Left forelimb (tissue), 1 donor: ENCODE measurements at places on chromosomes 13 and 19.

DNA sequence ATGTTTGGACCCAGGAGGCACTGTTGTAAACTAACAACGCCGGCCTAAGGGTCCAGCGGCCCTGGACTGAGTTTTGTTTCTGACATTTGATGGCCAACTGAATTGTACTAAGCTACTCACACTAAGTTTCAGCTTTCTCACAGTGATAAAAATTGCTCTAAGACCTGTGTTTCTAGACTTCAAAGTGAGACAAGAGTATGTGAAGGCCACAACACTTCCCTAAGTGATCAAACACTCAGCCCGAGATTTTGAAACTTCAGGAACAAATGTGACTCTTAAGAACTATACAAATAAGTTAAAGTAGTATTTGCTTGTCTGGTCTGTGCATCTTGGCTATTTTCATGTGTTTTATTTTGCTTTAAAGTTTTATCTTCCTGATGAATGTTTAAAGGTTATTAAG is 30.2 kb downstream of the EFNB2 start:
- no peak for DNase-seq

DNA sequence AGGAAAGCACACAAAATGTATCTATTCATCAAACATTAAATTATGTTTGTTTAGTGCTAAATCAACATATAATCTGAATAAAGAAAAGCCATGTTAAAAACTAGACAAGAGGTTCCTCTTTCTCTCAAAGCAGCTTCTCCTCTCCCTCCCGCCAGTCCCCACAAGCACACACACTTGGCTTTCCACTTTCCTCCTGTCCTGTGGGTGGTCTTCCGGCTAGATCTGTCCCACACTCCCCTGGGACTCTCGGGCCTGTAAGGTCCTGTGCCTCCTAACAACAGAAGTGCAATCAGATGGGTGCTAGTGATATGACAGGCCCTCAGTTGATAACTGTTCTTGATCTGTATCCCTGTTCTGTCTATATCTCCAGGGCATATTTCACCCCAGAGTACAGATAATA is 45.6 kb upstream of the RAP2A start:
- no peak for DNase-seq

DNA sequence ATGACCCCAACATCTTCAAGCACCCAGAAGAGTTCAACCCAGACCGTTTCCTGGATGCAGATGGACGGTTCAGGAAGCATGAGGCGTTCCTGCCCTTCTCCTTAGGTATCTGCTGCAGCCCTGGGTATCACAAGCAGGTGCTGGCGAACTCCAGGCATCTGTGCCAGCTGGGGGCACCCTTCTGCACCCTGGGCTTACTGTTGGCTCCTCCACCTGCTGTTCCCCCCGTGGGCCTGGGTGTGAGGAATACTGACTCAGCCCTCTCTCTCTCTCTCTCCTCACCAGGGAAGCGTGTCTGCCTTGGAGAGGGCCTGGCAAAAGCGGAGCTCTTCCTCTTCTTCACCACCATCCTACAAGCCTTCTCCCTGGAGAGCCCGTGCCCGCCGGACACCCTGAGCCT is 13.0 kb downstream of the CYP2S1 start:
- no peak for DNase-seq

GRCh38 chr13:77222909-77223308 is 104.0 kb downstream of the MYCBP2 start:
- DNase-seq, result no peak

DNA sequence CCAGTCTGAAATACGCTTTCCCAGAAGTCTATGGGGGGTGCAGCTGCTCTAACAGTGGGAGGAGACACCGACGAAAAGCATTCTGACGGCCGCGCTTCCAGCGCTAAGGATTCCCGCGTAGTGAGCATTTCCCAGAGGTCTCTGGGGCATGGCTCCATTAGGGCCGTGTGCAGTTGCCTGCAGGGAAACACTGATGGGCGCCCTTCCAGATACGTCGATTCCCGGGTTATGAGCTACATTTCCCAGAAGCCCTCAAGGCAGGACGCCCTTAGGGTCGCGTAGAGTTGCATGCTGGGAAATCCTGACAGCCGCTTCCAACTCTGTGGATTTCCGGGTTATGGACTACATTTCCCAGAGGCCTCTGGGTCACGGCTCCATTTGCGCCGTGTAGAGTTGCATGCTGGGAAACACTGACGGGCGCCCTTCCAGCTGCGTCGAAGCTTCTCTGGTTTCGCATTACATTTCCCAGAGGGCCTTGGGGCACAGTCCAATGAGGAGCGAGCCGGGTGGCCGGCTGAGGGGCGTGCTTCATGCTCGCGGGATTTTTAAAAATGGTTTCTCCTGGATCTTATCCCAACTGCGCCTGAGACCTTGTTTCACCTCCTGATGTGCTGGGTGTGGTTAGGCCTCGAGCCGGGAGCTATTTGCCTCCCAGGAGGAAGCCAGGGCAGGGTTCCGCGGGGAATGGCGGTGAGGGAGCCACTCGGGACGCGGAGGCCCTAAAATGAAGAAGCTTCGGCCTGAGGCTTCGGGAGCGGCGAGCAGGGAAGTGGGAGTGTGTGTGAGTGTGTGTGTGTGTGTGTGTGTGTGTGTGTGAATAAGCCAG is 17.2 kb upstream of the ZNF331 start:
- peak; percentile 96 for DNase-seq

- no peak for DNase-seq
These were observed 160.4 kb downstream of the PCDH20 start for GRCh38 chr13:61255040-61255796.

GRCh38 chr13:42260903-42261654 is 10.9 kb upstream of the AKAP11 start:
- no peak for DNase-seq

- DNase-seq, result no peak
These were observed 27.9 kb upstream of the PEG3 start for GRCh38 chr19:56868446-56868845.

DNA sequence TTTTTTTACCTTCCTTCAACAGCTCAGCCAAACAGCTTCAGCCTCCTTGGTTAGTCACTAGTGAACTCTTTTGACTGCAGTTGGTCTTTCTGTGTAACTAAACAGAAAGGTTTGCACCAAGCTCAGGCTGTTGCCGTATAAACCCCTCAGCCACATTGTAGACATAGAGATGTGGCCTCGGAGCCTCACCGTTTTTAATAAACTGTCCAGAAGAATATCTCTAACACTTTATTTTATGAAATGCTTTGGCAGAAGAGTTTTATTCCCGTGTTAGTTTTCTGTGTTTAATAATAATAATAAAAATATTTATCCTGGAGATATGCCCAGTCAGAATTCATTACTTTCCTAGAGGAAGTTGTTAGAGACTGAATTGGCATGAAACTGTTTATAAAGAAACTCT is 171.7 kb upstream of the MAB21L1 start:
- no peak for DNase-seq

GRCh38 chr13:99916366-99917103 is 55.0 kb downstream of the ZIC5 start:
- no peak for DNase-seq

- no peak for DNase-seq
These were observed 11.5 kb downstream of the KLC3 start for GRCh38 chr19:45352062-45352461.

DNA sequence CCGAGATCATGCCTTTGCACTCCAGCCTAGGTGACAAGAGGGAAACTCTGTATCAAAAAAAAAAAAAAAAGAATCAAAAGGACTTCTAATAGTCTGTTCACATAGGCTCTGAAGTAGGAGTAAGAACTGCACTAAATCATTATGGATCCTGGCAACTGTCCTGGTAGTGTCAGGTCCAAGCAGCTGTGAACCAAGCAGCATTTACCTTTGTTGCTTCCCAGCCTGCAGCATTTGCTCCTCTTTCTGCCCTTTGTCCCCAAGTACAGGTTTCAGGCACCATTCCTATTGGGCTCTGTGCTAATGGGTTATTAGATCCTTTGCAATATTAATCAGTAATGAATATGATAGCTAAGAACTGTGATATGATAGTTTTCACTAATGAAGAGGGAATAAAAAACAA is 77.4 kb upstream of the NBEA start:
- no peak for DNase-seq

- DNase-seq, result no peak
These were observed 145.5 kb downstream of the DLEU7 start for GRCh38 chr13:50697746-50698539.

DNA sequence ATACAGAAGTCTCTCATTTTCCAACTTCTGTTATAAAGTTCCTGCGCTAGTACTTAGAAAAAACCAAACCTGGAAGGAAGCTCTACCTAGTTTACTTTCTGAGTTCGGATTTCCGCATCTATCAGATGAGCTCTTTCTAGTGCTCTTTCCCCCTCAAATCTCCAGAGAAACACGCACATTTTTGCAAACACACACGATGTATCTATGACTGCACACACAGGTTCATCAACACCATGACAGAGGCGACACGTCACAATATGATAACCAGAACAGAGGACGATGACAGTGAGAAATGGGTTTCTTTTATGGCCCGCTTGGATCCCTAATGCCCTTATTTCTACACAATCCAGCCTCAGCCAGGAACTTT is 629 bp upstream of the LRRC63 start:
- DNase-seq, result no peak

DNA sequence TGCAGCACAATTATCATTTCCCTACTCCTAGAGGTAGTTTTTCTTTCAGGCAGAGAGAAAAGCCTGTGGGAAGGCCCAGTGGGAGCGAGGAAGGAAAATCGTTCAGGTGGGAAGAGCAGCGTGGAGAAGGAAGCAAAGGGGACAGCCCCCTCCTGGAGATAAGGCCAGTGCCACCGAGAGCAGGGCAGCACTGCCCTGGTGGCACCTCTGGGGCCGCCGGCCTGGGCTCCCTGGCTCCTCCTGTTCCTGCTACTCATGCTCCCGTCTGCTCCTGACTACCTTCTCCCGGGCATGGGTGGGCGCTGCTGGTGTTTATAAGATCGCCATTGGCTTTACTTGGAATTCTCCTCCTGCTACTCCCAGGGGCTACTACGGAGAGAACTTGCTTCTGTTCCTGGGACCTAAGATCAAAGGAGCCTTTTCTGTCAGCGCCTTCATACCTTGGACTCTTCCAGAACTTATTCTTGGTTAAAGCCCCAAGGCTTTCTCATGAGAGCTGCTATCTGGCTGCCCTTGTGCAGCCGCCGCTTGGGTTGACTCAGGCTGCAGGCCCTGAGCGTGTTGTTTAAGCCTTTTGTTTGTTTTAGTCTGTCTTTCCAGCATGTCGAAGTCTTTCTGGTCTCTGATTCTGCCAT is 3.7 kb upstream of the FLT1 start:
- no peak for DNase-seq

DNA sequence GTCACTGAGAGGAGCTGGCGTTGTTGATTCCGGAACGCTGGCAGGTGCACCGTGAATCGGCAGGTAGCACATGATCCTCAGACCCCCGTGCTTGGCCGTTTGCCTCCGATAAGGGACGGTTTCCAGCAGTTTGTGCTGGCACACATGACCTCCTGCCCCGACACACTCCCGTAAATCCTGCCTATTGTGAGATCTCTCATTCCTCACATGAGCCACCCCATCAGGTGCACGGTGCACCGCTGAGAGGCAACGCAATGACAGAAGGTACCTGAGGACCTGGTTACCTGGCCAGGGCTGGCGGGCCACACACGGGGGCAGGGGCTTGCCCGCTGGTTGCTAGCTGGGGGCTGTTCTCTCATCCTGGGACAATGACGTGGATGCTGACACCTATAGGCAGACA is 2.1 kb upstream of the ADPRHL1 start:
- DNase-seq, result peak; percentile 37

- DNase-seq, result peak; percentile 91
These were observed at the start of gene KDELR1 for GRCh38 chr19:48391100-48392005. TSS of gene KDELR1 (minus strand) at chr19:48391551. CDS start at chr19:48391358, 193 bp downstream.

GRCh38 chr13:31880851-31881494 is 141.6 kb downstream of the RXFP2 start:
- no peak for DNase-seq

GRCh38 chr13:40317980-40318327 is 348.5 kb downstream of the FOXO1 start:
- DNase-seq, result no peak

GRCh38 chr13:27794368-27794691 is 2.0 kb downstream of the GSX1 start:
- DNase-seq, result no peak

DNA sequence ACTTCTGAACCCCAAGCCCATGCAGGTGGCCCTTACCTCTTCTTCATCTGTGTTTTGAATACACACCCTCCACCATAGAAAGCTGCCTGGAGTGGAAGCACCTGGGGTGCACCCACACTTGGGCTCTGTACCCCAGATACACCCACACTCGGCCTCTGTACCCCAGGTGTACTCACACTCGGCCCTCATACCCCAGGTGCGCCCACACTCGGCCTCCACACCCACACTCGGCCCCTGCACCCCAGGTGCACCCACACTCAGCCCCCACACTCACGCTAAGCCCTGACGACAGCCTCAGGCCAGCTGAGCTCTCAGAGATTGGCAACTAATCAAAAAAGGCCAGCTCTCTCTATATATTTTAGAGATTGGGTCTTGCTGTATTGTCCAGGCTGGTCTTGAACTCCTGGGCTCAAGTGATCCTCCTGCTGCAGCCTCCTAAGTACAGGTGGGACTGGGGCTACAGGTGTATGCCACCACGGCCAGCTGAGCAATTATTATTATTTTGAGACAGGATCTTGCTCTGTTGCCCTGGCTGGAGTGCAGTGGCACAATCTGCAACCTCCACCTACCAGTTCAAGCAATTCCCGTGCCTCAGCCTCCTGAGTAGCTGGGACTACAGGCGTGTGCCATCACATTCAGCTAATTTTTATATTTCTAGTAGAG is 68.9 kb downstream of the PEX11G start:
- DNase-seq, result no peak

- no peak for DNase-seq
These were observed 10.8 kb upstream of the RNF113B start for GRCh38 chr13:98187965-98188261.

GRCh38 chr19:50051964-50052363 is 26.2 kb downstream of the ZNF473 start:
- DNase-seq, result no peak

GRCh38 chr13:93955904-93956303 is 523.6 kb downstream of the DCT start:
- no peak for DNase-seq

DNA sequence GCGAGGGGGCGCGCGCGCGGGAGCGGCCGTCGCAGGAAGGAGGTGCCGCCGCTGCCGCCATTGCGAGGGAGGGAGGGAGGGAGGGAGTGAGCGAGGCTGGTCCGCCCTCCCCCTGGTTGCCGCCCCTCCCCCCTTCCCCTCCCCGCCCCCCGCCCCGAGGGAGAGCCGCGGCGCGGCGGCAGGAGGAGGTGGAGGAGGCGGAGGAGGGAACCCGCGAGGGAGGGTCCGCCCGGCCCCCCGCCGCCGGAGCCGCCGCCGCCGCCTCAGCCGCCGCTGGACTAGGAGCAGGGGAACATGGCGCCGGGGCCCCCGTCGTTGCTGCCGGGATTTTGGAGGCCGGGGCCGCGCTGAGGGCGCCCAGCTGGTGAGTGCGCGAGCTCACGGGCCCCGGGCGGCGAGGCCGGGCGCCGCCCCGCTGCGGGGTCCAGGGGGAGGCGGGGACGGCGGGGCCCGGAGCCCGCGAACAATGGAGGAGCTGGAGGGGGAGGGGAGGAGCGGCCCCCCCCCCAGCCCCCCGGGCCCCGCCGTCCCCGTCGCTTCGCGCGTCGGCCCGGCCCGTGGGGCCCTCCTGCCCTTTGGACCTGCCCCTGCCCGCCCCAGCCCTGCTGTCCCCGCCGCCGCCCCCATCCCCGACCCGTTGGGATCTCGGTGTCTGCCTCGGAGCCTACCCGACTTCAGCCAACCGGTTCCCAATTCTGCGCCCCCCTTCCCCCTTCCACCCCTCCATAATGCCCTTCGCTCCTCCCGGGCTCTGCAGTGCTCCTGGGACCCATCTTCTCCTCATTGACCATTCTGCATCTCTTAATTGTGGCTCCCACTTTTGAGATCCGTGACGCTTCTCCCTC is at the start of gene ARHGAP35:
Gene ARHGAP35 (plus strand): TSS at position 152 of the 845 bp plus-strand sequence. CDS start 57,679 bp downstream, outside the sequence.
- peak; percentile 94 for DNase-seq

- DNase-seq, result peak; percentile 56
These were observed 3.9 kb upstream of the CERS1 start for GRCh38 chr19:18899624-18900560.
